Activated CD4-positive, alpha-beta memory T cell treated with anti-CD3 and anti-CD28 coated beads for 36 hours (primary cell): ENCODE measurements at places on chromosomes 7 and 10.

GRCh38 chr10:33117230-33117629 lies 159.2 kb upstream of the ITGB1 start:
- H3K4me1 ChIP-seq, result peaks cover 94% of the 10 kb centered on the region
- H3K27ac ChIP-seq, result peak overlapping the region; percentile 81
- H3K4me3 ChIP-seq, result peak overlapping the region; percentile 1
- DNase-seq, result no peak
- H3K27me3 ChIP-seq, result peaks cover 4% of the 10 kb centered on the region

GRCh38 chr7:150420242-150420641 lies 30.2 kb upstream of the GIMAP8 start:
- DNase-seq, result no peak
- peaks cover 5% of the 10 kb centered on the region for H3K4me1 ChIP-seq
- H3K27ac ChIP-seq, result no peak overlapping the region
- no peaks in the 10 kb centered on the region for H3K36me3 ChIP-seq
- H3K4me3 ChIP-seq, result no peak overlapping the region
- H3K27me3 ChIP-seq, result no peaks in the 10 kb centered on the region

- H3K36me3 ChIP-seq, result peaks cover 33% of the 10 kb centered on the region
- DNase-seq, result no peak
Measured at GRCh38 chr10:131923038-131923756, 22.4 kb downstream of the PPP2R2D start.

- no peak overlapping the region for H3K27ac ChIP-seq
- H3K4me3 ChIP-seq, result no peak overlapping the region
- DNase-seq, result no peak
- H3K4me1 ChIP-seq, result no peaks in the 10 kb centered on the region
- H3K36me3 ChIP-seq, result no peaks in the 10 kb centered on the region
Measured at GRCh38 chr7:111835066-111835465, 272.8 kb upstream of the IMMP2L start.

DNA sequence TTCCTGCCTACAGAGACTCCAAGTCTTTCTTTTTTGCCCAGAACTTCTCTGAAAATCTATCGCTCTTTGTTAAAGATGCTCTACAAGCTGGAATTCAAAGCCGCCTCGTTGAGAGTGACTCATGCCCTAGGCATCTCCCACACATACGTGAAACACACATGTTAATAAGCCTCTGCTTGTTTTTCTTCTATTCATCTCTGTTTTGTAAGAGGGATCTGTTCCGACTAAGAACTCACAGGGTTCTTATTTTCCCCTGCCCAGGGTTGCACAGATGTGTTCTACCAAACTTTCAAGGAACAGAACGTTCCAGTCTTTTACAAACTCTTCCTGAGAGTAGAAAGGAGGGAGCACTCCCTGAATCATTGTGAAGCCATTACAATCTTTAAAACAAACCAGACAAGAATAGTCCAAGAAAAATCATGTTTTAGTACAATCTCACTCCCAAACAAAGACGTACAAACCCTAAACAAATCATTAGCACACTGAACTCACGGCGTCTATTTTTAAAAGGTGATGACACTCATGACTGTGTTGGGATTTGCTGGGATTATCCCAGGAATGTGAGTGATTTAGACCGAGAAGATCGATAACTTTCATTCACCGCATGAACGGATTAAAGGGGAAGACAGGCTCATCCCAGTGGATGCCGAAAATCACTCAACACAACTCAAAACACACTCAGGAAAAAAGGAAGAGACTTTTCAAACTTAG lies 55.3 kb upstream of the INPP5A start:
- H3K4me3 ChIP-seq, result no peak overlapping the region
- no peaks in the 10 kb centered on the region for H3K4me1 ChIP-seq
- no peak overlapping the region for H3K27ac ChIP-seq
- no peaks in the 10 kb centered on the region for H3K36me3 ChIP-seq
